ENCODE measurements at places on chromosomes 3 and 15.

- H3K36me3 ChIP-seq: no peaks in the 10 kb centered on the region
- no peaks in the 10 kb centered on the region for H3K27me3 ChIP-seq
- no peak overlapping the region for H3K4me3 ChIP-seq
- peaks cover 3% of the 10 kb centered on the region for H3K4me1 ChIP-seq
- DNase-seq: no peak
- H3K27ac ChIP-seq: no peak overlapping the region
These were observed 9.9 kb upstream of the ARHGEF3 start for GRCh38 chr3:56811546-56812202.

DNA sequence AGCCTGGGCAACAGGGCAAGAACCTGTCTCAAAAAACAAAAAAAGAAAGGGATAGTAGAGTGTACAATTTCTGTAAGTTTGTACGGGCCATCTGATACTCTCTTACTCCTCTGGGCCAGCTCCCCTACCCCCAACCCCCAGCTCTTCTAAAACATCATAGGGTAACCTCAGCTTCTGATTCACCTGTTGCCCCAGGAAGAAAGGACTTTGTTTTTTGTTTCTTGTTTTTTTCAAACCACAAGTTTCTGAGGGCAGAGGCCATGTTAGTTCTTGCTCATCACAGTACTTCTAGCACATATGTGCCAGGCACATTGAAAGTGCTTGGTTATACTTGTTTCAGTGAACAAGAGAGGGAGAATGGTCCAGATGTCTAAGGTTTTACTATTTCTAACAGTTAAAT lies 20.2 kb downstream of the ATOSA start:
- no peak overlapping the region for H3K27ac ChIP-seq
- peaks cover 49% of the 10 kb centered on the region for H3K4me1 ChIP-seq
- H3K4me3 ChIP-seq: no peak overlapping the region
- no peaks in the 10 kb centered on the region for H3K27me3 ChIP-seq

- DNase-seq: peak; percentile 82
- H3K4me1 ChIP-seq: peaks cover 8% of the 10 kb centered on the region
- no peaks in the 10 kb centered on the region for H3K36me3 ChIP-seq
- peak overlapping the region; percentile 71 for H3K27ac ChIP-seq
These were observed 61.6 kb upstream of the RYK start for GRCh38 chr3:134312072-134312872.

GRCh38 chr3:62705721-62706120 lies 169.5 kb downstream of the CADPS start:
- DNase-seq: no peak
- no peak overlapping the region for H3K27ac ChIP-seq
- no peaks in the 10 kb centered on the region for H3K27me3 ChIP-seq

DNA sequence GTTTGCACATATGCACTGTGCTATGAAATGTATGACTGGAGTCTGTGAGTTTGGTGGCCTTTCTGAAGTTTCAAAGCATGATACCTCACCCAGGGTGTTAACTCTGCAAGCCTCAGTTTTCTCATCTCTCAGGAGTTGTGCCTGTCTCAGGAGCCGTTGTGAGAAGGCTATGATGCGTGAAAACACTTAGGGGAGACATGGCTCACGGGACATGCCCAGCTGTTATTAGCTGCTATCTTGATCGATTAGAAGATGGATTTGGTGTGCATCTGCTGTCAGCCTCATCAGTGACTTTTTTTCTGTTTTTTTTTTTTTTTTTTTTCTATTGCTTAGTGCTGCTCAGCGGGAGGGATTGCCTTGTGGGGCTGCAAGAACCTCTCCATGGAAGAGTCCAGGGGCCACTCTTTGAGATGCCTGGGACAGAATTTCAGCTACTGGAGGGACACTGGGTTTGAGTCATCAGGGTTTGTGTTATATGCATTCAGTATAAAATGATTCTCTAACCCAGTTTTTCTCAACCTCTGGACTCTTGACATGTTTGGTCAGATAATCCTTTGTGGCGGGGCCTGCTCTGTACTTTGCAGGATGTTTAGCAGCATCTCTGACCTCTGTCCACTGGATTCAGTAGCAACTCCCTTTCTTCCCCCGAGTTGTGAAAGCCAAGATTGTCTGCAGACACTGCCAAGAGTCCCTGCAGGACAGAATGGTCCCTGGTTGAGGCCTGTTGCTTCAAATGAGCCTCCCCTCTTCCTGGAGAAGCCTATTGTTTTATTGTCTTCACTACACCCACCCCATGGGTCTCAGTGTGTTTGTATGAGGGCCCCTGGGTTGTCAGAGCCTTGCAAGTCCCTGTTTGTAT lies 181.4 kb downstream of the CACNA2D3 start:
- H3K27me3 ChIP-seq: no peaks in the 10 kb centered on the region
- no peak overlapping the region for H3K27ac ChIP-seq
- no peak overlapping the region for H3K4me3 ChIP-seq
- H3K36me3 ChIP-seq: no peaks in the 10 kb centered on the region

Measured in pancreas (tissue), 10 donors.